NB4 (cell line): ENCODE measurements at places on chromosomes 1 and 21.

GRCh38 chr1:240806200-240806745 lies 194.3 kb upstream of the GREM2 start:
- no peak for DNase-seq

- DNase-seq = no peak
Observed at GRCh38 chr1:147504801-147505311, 36.4 kb upstream of the BCL9 start.

DNA sequence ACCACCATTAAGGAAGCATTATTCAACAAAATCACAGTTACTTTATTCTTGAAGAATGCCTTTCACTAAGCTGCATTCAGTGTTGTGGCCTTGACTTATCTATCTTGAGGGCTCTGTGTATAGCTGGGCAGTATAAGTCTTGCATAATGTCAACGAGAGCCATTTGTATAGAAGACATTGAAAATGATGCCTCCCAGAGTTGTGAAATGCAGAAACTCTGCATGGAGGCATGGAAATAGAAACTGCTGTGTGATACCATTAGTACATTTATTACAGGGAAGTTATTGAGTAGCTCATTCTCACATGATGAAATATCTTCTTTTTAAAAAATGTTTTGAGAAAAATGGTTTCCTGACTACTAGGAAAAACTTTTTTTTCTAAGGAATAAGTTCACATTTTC lies 111.4 kb upstream of the SNX7 start:
- peak; percentile 2 for DNase-seq

DNA sequence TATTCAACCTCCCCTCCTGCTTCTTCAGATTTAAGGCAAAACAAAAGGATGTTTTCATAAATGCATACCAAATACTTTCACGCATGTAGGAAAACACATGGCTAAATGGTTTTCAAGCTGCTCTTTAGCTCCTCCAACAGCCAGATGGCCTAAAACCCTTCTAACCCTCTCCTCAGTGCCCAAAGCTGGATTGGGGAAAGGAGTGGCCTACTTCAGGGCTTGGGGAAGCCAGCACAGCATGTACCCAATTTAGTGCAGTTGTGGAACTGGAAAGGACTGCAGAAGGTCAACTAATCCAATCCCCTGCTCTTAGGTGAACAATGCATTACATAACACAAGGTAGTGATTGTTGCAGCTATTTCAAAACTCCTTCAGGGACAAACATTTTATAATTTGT lies 9.3 kb downstream of the F5 start:
- no peak for DNase-seq

- DNase-seq = no peak
Observed at GRCh38 chr1:243363832-243364231, 108.0 kb downstream of the SDCCAG8 start.

GRCh38 chr1:151897991-151898431 lies 11.3 kb downstream of the THEM4 start:
- DNase-seq = no peak

DNA sequence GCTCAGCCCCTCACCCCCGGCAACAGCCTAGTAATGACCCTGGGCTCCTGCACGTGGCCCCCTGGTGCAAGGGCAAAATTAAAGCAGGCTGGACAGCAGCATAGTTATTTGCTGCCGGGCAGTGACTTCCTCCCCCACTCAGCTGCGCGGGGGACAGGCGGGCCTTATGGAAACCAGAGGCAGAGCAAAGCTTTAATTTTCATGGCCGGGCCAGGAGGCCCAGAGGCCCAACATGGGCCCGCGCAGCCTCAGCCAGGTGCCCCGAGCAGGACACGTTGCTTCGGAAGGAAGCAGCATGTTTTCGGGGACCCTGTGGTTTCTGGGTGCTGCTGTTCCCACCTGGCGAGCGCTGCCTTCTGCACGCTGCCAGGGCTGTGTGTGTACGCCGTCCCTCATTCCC lies 89.9 kb upstream of the ARHGEF16 start:
- no peak for DNase-seq

GRCh38 chr21:25827513-25827912 lies 92.7 kb downstream of the GABPA start:
- DNase-seq = no peak

DNA sequence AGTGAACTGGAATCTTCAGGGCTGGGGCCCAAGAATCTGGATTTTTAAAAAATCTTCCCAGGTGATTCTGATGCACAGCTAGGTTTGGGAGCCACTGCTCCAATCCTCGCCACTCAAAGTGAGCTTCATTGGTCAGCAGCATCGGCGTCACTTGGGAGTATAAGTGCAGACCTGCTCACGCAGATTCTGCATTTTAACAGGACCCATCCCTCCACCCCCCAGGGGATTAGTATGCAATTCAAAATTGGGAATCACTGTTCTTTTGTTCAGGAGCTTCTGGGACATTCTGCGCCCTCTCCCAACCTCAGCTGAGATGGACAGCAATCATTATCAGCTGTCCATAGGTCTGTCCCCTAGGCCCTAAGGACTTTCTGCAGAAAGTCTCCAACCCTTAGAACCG lies 53.5 kb downstream of the LGR6 start:
- no peak for DNase-seq

- DNase-seq = peak; percentile 63
Observed at GRCh38 chr1:211469938-211470529, 21.9 kb downstream of the RD3 start.

DNA sequence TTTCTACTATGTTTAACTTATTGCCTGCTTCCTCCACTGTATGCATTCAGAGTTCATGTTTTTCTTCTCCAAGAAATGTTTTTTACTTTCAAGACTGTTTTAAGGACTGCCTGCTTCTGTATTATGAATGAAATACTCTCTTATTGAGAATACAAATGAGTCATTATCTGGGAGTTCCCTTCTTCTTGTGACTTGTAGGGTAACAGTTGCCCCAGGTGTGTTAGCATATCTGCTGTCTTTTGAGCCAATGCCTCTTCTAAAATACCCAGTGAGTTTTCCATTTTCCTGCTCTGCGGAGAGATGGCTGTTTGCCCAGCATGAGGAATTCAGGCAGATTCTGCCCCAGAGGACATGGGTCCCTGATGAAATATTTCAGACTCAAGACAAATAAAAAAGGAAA lies 34.1 kb upstream of the ST6GALNAC5 start:
- no peak for DNase-seq

DNA sequence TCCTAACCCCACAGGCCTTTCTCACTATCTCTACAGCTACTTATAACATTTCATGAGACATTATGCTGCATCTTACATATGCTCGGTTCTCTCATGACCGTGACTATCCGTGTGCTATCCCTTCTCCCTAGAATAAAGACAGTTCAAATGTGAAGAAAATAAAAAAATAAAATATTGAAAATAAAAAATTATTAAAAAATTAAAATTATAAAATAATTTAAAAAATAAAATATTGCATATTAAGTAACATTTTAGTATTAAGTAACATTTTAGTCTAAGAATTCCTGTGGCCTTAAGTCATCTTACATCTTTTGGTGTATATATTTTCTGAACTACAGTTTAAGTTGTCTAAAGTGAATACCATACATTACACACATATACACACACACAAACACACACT lies 415.5 kb downstream of the DPYD start:
- DNase-seq = no peak

- DNase-seq = no peak
Observed at GRCh38 chr1:156705321-156705917, at the start of gene CRABP2. CRABP2 (minus strand) TSS chr1:156705583; CDS start chr1:156705446, 137 bp downstream.

DNA sequence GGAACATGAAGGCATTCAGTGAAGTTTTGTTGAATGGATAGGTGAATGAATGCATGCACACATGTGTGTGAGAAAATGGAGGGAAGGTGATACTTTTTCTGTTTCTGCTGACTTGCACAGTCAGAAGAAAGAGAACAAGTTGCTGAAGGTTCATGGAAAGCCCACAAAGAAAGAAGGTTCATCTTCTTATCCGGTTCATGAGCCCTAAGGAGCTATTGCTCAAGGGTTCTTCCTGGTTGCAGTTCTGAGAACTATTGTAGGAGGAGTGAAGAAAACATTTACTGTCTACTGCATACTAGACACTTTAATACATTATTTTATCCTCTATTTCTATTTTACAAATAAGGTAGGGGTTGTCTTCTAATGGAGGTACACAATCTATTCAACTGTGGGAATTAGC lies 13.4 kb upstream of the NIBAN1 start:
- DNase-seq = no peak

GRCh38 chr1:229048896-229049295 lies 222.0 kb upstream of the RAB4A start:
- DNase-seq = no peak

GRCh38 chr1:86950712-86951419 lies 36.4 kb downstream of the HS2ST1 start:
- DNase-seq = no peak

- DNase-seq = peak; percentile 17
Observed at GRCh38 chr1:242011894-242012660, 13.2 kb upstream of the MAP1LC3C start.

GRCh38 chr1:214349008-214349407 lies 68.0 kb downstream of the SMYD2 start:
- no peak for DNase-seq

DNA sequence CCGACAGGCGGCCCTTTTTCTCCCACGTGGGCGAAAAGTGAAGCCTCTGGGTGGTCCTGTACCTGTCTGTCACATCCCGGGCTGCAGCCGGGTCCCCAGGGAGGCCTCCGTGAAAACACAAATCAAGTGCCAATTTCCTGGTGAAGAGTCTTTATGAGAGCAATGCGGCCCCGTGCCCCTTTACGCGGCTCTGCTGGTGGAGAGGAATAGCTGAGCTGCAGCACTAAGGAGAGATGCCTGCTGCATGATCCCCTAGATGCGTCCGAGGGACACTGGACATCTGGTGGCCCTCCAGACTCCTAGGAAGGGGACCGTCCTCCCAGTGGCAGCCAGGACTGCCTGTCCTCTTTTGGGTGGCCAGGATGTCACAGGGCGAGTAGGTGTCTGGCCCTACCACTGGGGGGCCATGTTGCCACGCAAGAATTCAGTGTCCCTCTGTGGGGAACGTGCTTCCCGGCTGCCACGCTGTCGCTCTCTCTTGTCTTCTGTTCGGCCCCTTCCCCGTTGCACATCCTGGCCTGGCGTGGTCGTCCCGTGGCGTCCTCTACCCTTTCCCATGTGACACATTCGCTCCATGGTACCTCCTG lies 38.7 kb downstream of the COL18A1 start:
- DNase-seq = peak; percentile 33

- DNase-seq = no peak
Observed at GRCh38 chr1:197671140-197671539, 104.1 kb downstream of the DENND1B start.

- DNase-seq = no peak
Observed at GRCh38 chr21:33688353-33688752, 46.1 kb downstream of the ITSN1 start.

- no peak for DNase-seq
Observed at GRCh38 chr1:85074365-85074964, 26.2 kb upstream of the MCOLN3 start.

GRCh38 chr21:33432496-33432895 lies 29.3 kb downstream of the IFNGR2 start:
- no peak for DNase-seq

DNA sequence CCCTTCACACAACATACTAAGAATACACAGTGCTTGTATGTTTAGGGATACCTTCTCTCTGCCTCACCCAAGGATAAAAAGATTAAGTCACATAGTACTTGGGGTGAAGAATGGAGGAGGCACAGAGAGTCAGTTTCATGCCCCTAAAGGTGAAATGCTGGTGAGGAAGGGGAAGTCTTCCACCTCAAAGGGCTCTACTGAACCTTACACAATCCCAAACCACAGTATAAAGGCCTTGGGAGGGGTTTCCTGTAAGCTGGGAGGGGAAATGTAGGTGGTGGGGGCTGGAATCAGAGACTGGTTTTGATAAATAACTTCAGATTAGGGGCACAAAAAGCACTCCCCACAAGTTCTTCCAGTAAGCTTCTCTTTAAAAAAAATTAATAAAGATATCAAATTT lies 3.5 kb downstream of the MINDY1 start:
- peak; percentile 83 for DNase-seq

DNA sequence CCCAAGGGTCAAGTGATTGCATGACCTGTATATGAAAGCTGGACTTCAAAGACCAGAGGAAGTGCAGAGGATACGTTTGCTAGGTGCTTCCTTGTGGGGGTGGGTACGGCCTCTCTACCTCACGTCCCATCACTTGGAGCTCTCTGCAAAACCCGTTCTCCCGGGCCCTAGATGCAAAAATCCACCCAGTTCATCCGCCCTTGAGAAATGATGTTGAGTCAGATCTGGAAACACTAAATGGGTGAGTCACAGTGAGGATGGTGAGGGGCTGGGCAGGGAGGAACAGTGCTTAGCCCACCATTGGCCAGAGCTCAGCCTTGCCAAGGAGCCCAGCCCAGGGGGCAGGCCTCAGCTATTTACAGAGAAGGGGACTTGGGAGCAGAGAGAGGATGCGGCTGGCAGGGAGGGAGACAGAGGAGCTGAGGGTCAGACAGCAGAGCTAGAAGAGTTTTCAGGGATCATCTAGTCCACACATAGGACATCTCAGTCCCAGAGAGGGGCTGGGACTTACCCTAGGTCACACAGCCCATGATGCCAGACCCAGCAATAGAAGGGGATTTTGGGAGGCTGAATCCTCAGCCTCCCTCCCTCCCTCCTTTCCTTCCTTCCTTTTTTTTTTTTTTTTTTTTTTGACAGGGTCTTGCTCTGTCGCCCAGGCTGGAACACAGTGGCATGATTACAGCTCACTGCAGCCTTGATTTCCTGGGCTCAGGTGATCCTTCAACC lies 14.6 kb downstream of the ARHGEF10L start:
- DNase-seq = no peak

DNA sequence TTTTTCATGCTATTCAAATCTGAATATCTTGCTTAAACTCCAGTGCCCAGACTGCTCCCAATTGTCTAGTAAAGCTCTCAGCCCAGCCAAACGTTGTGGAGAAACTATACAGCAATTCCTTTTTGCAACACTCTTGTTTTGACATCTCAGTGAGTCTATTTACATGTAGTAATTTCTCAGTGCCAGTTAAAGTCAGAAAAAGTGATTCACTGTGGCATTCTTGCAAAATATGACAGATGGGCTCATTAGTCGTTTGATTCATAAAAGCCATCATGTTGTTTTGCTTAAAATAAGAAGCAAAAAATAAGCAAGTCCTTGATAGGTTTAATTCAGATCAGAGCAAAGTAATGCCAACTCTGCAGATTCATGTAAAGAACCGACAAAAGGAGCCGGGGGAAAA lies 20.7 kb upstream of the TMPRSS15 start:
- DNase-seq = no peak

- DNase-seq = no peak
Observed at GRCh38 chr21:34348890-34349519, 14.8 kb upstream of the KCNE2 start.
